ENCODE measurements at places on chromosomes 7 and 10.

DNA sequence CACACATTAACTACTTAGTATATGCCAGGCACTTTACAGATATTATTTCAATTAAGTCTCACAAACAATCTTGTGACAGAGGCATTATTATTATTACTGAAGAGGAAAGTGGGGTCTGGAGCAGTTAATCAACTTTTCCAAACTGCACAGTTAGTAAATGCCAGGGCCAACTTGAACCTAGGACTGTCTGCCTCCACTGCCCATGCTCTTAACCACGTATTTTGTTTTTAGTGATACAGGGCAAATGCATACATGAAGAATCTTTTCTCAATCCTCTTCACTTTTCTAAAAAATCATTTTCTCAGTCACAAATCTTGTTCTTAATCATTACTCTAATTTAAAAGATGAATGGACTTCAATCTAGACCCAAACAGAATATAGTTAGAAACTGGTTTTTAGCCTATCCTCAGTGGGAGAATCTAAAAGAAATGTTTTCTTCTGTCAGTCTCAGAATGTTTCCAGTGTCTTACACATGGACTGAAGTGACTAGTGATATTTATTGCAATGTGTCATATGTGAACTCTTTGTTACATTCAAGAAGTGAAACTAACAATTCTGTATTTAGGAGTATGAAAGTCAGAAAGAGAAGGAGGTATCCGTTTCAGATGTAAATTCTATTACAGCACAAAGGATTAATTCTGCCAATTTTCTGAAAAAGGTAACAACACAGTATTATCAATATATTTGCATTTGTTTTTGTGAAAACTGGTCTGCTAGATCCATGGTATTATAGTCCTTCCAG, 55.5 kb upstream of the CCNJ start:
- peak; percentile 15 for DNase-seq

DNA sequence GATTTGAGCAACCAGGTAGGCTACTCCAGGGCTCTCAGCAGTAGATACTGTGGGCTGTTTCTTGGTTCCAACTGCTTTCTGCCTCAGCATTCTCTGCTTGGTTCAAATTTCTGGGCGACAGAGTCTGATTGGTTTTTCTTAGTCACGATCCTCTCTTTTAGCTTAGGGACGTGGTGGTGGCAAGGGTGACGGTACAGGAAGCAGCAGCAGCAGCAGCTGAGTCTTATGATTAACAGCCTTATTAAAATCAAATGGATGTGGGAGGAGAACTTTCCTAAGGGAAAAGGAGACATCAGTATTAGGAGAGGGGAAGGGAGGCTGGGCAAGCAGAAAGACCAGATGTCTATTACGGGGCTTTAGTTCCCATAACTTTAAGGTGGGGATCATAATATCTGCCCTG, 156.5 kb upstream of the PLPP4 start:
- no peak for DNase-seq

DNA sequence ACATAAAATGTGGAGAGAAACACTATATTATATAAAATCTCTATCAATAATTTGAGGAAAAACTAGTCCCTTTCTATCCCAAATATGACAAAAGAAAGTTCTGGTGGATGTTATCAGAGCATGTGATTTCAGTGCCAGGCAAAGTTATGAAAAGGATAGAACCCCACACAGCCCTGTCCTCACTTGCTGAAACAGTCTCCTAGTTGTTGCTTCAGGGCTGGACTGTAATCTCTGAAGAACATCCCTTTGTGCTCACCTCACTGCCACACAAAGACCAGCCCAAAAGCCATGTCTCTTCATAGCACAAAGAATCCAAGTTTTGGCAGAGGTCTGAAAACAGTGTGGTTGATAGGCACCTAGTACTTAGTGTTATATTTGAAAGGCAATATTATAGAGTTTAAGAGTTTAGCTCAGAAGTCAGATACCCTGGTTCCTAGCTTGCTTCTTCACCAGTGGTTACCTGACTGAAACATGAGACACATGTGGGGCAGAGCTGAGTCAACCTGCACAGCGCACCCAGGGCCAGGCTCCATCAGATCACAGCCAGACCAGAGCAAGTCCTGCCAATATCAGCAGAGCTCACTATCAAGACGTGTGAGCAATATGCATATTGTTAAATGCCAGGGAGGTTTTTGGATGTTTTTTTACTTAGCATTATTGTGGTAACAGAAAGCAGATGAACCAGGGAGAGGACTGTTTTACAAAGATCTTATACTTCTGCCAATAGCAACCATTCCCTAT, 25.0 kb downstream of the CYP3A7 start:
- DNase-seq: no peak

GRCh38 chr10:73810358-73810734, 1.1 kb downstream of the NDST2 start:
- no peak for DNase-seq

DNA sequence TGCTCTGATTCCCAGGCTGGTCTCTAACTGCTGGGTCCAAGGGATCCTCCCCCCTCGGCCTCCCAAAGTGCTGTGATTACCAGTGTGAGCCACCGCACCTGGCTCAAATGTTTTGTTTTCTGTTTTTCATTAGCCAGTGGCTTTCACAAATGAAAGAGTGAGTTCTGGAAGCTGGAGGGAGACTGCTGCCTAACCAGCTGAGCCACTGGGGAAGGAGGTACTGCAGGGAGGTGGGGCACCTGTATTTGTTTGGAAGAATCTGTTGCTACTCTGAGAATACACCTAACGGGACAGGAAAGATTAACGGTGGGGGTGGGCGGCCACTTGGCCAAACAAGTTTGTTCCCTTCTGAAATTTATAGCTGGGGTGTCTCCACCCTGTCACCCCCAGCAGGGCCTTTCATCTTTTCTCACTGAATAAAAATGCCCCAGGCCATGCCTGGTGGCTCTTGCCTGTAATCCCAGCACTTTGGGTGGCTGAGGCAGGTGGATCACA, 4.7 kb downstream of the STOX1 start:
- no peak for DNase-seq

DNA sequence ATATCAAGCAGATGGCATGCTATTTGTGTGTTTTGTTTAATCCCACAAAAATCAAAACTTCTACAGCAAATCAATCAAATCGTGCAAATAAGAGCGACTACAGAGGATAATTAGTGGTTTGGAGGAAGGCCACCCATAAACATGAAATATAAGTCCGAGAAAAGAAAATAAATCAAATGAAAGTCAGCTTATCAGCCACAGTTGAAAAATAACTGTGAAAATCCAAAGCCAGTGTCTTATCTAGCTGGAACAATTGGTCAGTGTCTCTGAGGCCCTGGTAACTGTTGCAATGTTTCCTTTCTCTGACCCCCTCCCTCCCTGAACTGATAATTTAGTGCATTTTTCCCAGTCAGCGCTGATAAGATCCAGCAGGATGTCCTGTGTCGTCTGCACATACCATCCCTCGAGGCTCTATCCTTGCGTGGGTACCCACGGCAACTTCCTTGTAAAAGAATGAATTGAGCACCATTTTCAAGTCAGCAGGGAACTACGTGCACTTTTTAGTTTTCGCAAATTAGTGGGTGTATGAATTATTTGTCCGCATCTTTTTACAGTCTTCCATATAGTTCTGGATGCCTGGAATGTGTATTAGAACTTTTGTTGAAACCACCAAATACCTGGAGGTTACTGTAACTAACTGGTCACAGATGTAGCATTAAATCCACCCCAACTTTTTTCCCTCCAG, 10.8 kb upstream of the JCAD start:
- no peak for DNase-seq
